ENCODE measurements at places on chromosomes 11 and 22.

- no peak for DNase-seq
Measured at GRCh38 chr11:57283231-57283990, 41.3 kb downstream of the TNKS1BP1 start.

DNA sequence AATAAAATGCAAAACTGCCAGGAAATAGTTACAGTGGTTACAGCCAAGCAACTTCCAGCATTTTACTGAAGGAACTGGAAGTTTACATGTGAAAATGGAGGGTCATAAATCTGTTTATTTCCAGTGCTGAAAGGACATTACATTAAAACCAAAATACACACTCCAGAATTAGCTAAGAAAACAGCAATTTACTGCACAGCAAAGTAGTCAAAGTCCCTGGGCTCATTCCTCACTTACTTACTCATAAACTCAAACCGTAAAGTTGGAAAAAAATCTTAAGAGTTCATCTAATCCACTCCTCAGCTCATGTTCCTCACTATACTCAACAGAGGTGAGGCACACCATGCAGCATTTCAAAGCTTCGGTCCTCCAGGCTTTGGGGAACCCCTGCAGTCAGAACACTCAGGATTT, 17.4 kb downstream of the CTSC start:
- no peak for DNase-seq

- DNase-seq: peak; percentile 36
Measured at GRCh38 chr11:13928566-13929251, 33.8 kb upstream of the SPON1 start.

- no peak for DNase-seq
Measured at GRCh38 chr11:33753304-33753967, 17.2 kb upstream of the CD59 start.

- DNase-seq: no peak
Measured at GRCh38 chr22:27151407-27151806, 494.0 kb downstream of the MIAT start.

DNA sequence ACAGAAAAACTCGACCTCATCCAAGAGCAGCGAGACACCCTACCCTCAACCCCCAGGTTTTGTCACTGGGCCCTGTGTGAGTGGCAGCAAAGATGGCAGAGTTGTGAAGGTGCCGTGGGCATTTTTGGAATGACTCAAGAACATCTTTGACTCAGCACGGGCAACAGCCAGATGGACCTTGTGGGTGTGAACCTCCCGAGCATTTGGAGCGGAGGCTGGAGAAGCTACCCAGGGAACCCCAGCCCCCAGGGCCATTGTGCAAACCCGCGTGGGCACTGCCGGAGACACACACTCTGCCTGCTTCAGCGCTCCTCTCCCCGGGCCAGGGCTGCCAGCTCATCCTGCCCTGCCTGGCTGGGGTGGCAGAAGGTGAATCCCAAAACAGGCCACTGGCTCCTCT, 66.1 kb downstream of the PANX1 start:
- no peak for DNase-seq

DNA sequence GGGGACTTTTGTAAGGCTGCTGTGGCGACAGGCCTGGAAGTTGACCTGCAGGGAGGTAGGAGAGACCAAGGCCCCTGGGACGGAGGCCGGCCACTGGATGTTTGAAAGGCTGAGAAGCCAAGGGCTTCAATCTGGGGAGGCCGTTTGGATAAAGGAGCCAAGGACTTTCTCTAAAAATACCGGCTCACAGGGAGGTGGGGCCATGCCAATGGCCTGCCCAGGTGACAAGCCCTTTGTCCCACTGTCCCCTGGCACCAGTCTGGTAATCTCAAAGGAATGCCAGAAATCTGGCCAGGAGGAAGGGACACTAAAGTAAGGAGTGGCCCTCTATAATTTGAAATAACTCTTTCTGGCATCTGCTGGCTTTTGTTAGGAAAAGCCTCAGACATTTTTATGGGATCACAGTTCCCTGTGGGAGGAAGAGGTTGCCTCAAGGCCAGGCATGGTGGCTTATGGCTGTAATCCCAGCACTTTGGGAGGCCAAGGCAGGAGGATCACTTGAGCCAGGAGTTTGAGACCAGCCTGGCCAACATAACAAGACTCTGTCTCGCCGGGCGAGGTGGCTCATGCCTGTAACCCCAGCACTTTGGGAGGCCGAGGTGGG, 1.9 kb upstream of the CHKA start:
- DNase-seq: no peak

- no peak for DNase-seq
Measured at GRCh38 chr11:9133956-9134355, 42.6 kb upstream of the SCUBE2 start.

DNA sequence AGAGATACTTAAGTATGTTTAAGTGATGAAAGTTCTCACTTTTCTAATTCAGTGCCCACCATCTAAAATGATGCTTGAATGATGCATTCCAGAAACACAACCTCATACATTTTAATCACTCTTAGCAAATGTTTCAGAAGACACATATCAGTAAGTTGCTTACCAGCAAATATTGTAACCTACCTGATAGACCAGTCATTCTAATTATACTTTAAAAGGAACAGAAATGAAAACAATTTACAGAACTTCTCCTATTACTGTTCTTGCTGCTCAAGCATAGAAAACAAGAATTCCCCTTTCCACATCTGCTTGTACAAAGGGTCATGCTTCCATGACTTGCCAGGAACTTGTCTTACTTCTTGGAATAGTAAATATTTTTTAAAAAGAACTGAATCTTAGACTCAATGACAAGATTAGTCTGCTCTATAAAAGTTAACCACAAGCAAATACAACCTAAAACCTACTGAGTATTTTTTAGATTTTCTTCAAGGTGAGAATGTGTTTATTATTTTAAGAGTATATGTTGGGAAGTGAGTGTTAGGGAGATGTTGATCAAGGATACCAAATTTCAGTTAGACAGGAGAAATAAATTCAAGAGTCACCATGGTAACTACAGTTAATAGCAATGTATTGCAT, 82.0 kb upstream of the SC5D start:
- DNase-seq: peak; percentile 3

GRCh38 chr11:16738947-16739815, 734 bp downstream of the C11orf58 start:
- DNase-seq: peak; percentile 56

- DNase-seq: no peak
Measured at GRCh38 chr22:26393929-26394328, 35.1 kb upstream of the ASPHD2 start.

GRCh38 chr11:16775614-16776283, 37.3 kb downstream of the C11orf58 start:
- no peak for DNase-seq

DNA sequence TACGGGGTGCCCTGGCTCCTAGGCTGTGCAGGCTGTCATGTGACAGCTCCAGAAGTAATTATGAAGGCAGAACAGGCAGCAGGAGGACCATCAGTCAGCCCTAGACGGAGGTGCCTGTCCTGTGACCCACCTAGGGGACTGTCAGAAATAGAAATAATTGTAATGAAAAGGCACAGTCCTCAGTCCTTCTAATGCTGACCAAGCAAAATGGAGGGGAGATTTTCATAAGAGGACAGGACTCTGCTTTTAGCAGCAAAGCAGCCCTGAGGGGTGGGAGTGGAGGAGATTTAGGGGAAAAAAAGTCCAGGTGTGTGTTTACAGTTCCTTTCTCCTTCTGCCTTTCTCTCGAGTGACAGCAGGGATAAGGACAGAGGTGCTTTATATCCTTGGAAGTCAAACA, 108.3 kb upstream of the KIRREL3 start:
- no peak for DNase-seq

- DNase-seq: no peak
Measured at GRCh38 chr22:41369424-41369745, 12.4 kb upstream of the TEF start.

- DNase-seq: no peak
Measured at GRCh38 chr11:1773131-1773993, 9.6 kb upstream of the CTSD start.

GRCh38 chr11:90476442-90477007, 253.7 kb upstream of the CHORDC1 start:
- peak; percentile 43 for DNase-seq

- no peak for DNase-seq
Measured at GRCh38 chr11:121741761-121742361, 289.1 kb upstream of the SORL1-AS1 start.

GRCh38 chr22:44718418-44718817, 16.4 kb downstream of the PRR5 start:
- no peak for DNase-seq

DNA sequence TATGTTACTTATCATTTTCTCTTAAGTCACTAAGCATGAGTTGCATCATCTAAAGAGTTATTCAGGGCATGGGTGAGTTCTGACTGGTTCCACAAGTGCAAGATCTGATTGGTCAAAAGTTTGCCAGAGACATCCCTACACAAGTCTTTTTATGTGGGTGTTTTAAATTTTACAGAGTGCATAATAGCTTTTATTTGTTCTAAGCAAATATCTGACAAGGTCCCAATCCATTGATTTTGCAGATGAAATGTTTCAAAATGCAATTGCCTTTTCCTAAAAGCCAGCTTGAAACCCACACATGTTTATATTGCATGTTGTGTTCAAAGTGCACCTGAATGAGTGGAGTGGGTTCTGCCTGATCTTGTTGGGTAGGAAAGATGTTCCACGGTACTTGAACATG, 101.7 kb upstream of the PAX6 start:
- DNase-seq: no peak

DNA sequence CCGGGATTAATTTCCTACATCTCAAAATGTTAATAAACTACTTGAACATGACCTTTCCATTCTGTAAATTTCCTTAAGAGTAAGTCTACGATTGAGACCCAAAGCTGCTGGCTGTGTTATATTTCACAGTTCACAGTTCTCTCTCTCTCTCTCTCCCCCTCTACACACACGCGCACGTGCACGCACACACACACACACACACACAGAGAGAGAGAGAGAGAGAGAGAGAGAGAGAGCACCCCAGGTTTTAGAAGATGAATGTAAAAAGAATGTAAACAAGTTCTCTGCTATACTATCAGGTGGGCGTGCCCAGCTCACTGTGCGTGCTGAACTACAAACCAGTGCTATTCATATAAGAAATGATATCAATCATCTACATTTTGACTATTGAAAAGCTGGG, 3.3 kb downstream of the BDNF start:
- DNase-seq: no peak

DNA sequence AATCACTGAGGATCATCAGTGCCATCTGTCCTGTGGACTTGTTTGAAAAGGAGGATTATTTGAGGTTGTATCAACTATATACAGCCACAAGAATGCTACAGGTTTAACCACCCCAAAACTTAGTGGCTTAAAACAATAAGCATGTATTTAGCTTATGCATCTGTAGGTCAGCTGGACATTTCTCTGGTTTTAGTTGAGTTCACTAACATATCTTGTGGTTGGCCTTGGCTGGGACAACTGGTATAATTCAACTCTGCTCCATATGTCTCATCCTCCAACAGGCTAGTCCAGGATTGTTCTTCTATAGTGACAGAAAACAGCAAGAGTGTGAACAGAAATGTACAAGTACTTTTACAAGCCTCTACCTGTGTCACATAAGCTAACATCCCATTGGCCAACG, 49.9 kb upstream of the SOX6 start:
- DNase-seq: no peak

GRCh38 chr22:42964994-42965699, 49.8 kb downstream of the PACSIN2 start:
- DNase-seq: peak; percentile 56

- no peak for DNase-seq
Measured at GRCh38 chr11:70381872-70382861, 16.2 kb upstream of the CTTN start.

- DNase-seq: no peak
Measured at GRCh38 chr11:61728940-61729219, 23.6 kb upstream of the MYRF start.

DNA sequence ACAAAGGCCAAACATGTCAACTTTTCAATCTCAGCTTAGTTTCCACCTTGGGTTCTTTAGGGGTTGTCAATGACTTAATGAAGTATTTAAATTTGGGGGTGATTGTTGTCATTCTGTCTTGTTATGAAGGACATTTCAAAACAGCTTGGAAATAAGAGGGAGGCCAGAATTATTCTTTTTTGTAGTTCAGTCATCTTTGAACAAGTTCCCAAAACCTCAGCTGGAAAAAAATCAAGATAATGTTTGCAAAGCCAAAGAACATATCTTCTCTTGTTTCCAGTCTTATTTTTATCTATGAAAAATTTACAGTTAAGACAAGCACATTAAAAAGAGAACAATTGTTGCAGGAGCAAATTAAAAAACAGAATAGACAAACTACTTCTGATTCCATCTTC, 612.8 kb downstream of the INSC start:
- DNase-seq: no peak

GRCh38 chr22:44709881-44710392, 7.9 kb downstream of the PRR5 start:
- no peak for DNase-seq

DNA sequence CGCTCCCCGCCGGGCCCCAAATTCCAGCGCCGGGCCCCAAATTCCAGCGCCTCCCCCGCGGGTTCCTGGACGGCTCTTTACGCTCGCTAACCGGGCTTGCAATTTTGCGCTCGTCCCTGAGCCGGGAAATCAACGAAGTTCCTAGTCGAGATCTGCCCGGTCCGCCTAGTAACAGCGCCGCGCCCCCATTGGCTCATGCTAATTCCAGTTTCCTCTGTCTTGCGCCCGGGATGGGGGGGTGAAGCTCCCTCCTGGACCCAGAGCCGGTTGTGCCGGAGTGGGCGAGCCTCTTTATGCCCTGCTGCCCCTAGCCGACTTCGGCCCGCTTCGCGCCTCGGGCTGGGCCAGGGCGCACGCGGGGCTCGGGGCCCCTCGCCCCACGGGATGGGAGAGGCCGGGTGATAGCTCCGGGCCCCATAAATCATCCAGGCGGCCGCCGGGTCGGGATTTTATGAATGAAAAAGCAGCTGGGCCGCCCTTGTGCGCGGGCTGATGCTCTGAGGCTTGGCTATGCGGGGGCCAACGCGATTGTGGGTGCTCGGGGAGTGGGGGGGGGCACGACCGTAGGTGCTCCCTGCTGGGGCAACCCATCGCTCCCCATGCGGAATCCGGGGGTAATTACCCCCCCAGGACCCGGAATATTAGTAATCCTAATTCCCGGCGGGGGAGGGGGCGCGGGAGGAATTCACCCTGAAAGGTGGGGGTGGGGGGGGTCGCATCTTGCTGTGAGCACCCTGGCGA, 1.8 kb upstream of the CCND1 start:
- DNase-seq: peak; percentile 90

DNA sequence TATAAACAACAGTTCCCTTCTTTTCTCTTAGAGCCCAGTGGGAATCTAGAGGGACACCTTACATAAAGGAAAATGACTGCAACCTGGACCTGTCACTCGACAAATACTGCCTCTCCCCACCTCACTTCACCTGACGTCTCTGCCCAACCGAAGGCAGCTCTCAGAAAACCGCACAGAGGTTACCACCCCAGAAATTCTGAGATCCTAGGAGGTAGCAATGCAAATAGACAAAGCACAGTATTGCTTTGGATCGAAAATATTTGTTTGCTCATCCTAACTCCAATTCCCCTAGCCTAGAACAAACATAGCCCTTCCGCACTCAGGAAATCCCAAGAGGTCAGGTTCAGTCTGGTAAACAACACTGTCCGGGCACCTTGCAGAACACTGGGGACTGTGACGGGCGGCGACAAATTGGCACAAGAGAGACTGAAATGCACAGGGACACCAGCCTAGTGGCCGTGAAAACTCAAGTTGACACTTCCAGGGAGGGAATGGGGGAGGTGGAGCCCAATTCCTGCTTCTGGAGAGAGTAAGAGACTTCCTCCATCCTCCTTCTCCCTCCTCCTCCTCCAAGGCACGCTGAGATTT, 420 bp upstream of the TRIM44 start:
- no peak for DNase-seq

Measured in suppressor macrophage treated with lipopolysaccharide for 4 hours (primary cell).